ENCODE measurements at places on chromosomes 11 and 22. TPM values are rescaled to one million over a fixed set of nuclear protein-coding genes. Genes with fewer than 3 reads are reported as not detected.

OR5F1 gene
- total RNA-seq: not detected

APOL5 gene
- not detected for total RNA-seq

PLAAT5 gene
- 0.18 TPM for total RNA-seq

CLMP gene
- total RNA-seq: 235 TPM

TRIM29 gene
- total RNA-seq: not detected

MS4A4E gene
- not detected for total RNA-seq

TMA7B gene
- not detected for total RNA-seq

UCP3 gene
- total RNA-seq: 0.54 TPM

RAB36 gene
- total RNA-seq: 4.6 TPM

APOA4 gene
- not detected for total RNA-seq

KCNE3 gene
- total RNA-seq: 0.18 TPM

SOX10 gene
- not detected for total RNA-seq

OR4C11 gene
- total RNA-seq: not detected

OR51A7 gene
- total RNA-seq: not detected

DBX1 gene
- not detected for total RNA-seq

CTSW gene
- not detected for total RNA-seq

TPH1 gene
- total RNA-seq: 1.2 TPM

RIN1 gene
- 10.1 TPM for total RNA-seq

PATE3 gene
- total RNA-seq: not detected

ANKK1 gene
- not detected for total RNA-seq

RASL10A gene
- not detected for total RNA-seq

SEPTIN3 gene
- total RNA-seq: not detected

TMPRSS5 gene
- 0.09 TPM for total RNA-seq

MYO7A gene
- total RNA-seq: 0.45 TPM

OR5T2 gene
- total RNA-seq: not detected

PPP2R5B gene
- 7.9 TPM for total RNA-seq

HEPHL1 gene
- total RNA-seq: not detected

SEC14L2 gene
- 5.8 TPM for total RNA-seq

PAMR1 gene
- 278 TPM for total RNA-seq

OR6A2 gene
- 0.27 TPM for total RNA-seq

MS4A3 gene
- not detected for total RNA-seq

RAPSN gene
- total RNA-seq: not detected

DDX25 gene
- total RNA-seq: under 0.01 TPM

WEE1 gene
- 26.3 TPM for total RNA-seq

TMEM191C gene
- total RNA-seq: 0.08 TPM

UEVLD gene
- 35.2 TPM for total RNA-seq

EPS8L2 gene
- total RNA-seq: 49.2 TPM

KIF18A gene
- total RNA-seq: 0.82 TPM

BCO2 gene
- 1.5 TPM for total RNA-seq

MAP6 gene
- total RNA-seq: 3.4 TPM

IGSF22 gene
- not detected for total RNA-seq

OR52R1 gene
- total RNA-seq: not detected

SLC5A1 gene
- total RNA-seq: under 0.01 TPM

CHRNA10 gene
- 1.1 TPM for total RNA-seq

DEPDC5 gene
- 17.7 TPM for total RNA-seq

OR4A16 gene
- not detected for total RNA-seq

CTR9 gene
- total RNA-seq: 30.5 TPM

FGF19 gene
- total RNA-seq: not detected

C11orf16 gene
- not detected for total RNA-seq

FKBP2 gene
- 34.3 TPM for total RNA-seq
